Caco-2 (cell line): ENCODE measurements at places on chromosomes 5 and 9. TPM values are rescaled to one million over a fixed set of nuclear protein-coding genes. Genes with fewer than 3 reads are reported as not detected.
A peak's percentile ranks its signal among the peaks of the same experiment; 100 is the strongest.

- no peaks in the 10 kb centered on the region for H3K27me3 ChIP-seq
- DNase-seq, result no peak
- H3K4me1 ChIP-seq, result peaks cover 34% of the 10 kb centered on the region
- H3K4me3 ChIP-seq, result no peak overlapping the region
- peak overlapping the region; percentile 53 for H3K27ac ChIP-seq
- no peaks in the 10 kb centered on the region for H3K36me3 ChIP-seq
Measured at GRCh38 chr5:57072218-57072892, 101.5 kb upstream of the GPBP1 start.

DNA sequence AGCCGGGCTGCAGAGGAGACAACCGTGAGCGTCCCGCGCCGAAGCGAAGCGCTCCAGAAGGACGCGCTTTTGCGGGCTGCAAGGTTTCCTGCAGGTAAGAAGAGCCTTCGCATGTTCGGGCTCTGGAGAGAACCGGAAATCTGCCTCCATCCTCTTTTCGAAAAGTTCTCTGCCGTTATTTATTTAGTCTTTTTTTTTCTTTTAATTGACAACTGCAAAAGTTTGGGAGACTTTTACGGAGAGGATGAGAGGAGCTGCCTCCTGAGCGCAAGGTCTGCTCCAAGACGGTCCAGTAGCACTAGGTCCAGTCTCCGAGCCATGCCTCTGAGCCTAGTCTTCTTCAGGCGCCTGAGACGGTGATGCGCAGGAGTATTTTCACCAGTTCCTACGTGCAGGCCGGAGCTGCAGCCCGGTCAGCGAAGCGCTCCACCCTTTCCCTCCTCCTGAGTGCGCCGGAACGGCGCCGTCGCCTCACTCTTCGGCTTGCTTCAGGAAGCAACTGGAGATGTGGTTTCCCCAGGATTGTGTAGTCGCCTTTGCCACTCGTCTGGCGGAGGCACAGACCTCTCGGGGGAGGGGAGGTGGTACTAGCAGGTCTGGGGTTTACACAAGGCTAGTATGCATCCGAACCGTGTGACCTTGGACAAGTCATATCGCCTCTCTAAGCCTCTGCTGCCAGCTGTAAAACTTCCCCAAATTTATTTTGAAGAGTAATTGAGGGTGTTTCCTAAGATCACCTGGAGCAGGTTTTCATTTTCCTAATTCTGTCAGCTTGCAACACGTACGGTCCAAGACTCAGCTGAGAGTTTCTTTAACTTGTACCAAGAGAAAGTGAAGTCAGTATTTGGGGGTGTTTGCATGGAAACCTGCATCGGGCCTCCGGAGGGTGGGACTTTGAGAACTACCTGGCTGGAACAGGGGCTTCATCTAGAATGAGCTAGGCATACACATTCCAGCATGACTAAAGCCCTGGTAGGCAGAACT is 4.5 kb downstream of the POU4F3 start:
- no peaks in the 10 kb centered on the region for H3K36me3 ChIP-seq
- peaks cover 1% of the 10 kb centered on the region for H3K27me3 ChIP-seq
- H3K27ac ChIP-seq, result no peak overlapping the region
- H3K4me3 ChIP-seq, result no peak overlapping the region

GRCh38 chr5:68378204-68378820 is 162.8 kb downstream of the PIK3R1 start:
- no peak overlapping the region for H3K27ac ChIP-seq
- no peaks in the 10 kb centered on the region for H3K4me1 ChIP-seq
- no peak overlapping the region for H3K4me3 ChIP-seq
- H3K27me3 ChIP-seq, result no peaks in the 10 kb centered on the region

- H3K27ac ChIP-seq, result no peak overlapping the region
- H3K36me3 ChIP-seq, result no peaks in the 10 kb centered on the region
- peaks cover 6% of the 10 kb centered on the region; the same call in 1 of the 2 replicates for H3K4me1 ChIP-seq
- DNase-seq, result no peak
Measured at GRCh38 chr5:149632311-149633251, 51.3 kb downstream of the ARHGEF37 start.

Gene CDO1
- not detected in 2 replicates for total RNA-seq
